ENCODE measurements at places on chromosomes 12 and 14.

- DNase-seq, result peak; percentile 38
Observed at GRCh38 chr12:10717410-10717809, 5.7 kb downstream of the YBX3 start.

DNA sequence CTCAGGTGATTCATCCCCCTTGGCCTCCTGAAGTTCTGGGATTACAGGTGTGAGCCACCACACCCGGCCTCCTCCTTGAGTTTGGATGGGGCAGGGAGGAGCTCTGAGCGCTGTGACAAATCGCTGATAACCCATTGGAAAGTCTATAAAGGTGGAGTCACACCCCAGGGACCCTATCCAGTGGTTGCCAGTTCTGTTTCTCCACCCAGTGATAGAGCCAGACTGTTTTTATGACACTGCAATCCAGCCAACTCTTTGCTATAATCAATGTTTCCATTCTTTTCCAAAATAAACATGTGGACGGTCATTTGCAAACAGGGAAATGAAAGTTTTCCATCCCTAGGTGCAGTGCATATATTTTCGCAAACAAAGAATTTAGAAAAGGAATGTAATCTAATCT, 142.0 kb upstream of the PELI2 start:
- DNase-seq, result no peak

DNA sequence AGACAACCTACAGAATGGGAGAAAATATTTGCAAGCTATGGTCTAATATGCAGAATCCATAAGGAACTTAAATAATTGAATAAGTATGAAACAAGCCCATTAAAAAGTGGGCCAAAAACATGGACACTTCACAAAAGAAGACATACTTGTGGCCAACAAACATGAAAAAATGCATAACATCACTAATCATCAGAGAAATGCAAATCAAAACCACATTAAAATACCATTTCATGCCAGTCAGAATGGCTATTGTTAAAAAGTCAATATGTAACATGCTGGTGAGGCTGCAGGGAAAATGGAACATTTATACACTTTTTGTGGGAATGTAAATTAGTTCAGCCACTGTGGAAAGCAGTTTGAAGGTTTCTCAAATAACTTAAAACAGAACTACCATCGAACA, 945.4 kb upstream of the FLRT2 start:
- no peak for DNase-seq

GRCh38 chr12:133221241-133221640, 14.4 kb downstream of the ANHX start:
- DNase-seq, result no peak

DNA sequence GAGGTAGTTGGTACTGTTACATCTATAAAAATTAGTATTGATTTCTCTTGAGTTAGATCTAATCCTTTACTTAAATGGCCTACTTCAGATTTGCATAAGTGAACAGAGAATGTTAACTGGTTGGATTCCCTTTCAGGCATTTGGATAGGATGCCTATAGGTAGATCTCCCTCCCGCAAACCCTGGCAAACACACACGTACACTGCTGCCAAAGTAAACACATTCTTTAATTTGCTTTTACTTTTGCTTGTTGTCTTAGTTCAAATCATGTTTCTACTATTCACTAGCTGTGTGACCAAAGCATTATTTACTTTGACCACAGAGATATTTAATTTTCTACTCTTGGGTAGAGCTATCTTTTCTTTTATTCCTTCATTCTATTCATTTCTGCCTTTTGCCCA, 936.1 kb upstream of the FBXO33 start:
- DNase-seq, result no peak

- DNase-seq, result no peak
Observed at GRCh38 chr14:63273717-63274655, 44.7 kb downstream of the GPHB5 start.

- no peak for DNase-seq
Observed at GRCh38 chr14:101119830-101120571, 216.5 kb upstream of the RTL1 start.

DNA sequence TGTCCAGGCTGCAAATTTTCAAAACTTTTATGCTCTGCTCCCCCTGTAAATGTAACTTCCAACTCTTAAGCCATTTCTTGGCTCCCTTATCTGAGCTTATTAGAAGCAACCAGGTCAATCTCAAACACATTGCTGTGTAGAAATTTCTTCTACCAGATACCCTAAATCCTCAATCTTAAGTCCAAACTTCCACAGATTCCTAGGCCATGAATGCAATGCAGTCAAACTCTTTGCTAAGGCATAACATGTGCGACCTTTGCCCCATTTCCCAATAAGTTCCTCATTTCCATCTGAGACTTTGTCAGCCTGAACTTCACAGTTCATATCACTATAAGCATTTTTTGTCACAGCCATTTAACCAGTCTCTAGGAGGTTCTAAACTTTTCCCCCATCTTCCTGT, 64.5 kb downstream of the TMTC3 start:
- DNase-seq, result no peak
